ENCODE measurements at places on chromosomes 11 and 22. TPM values are rescaled to one million over a fixed set of nuclear protein-coding genes. Genes with fewer than 3 reads are reported as not detected.

DSCAML1 gene
- total RNA-seq: not detected

- no peak for DNase-seq
These were observed 24.9 kb upstream of the EMSY start for GRCh38 chr11:76419896-76420295.

DNA sequence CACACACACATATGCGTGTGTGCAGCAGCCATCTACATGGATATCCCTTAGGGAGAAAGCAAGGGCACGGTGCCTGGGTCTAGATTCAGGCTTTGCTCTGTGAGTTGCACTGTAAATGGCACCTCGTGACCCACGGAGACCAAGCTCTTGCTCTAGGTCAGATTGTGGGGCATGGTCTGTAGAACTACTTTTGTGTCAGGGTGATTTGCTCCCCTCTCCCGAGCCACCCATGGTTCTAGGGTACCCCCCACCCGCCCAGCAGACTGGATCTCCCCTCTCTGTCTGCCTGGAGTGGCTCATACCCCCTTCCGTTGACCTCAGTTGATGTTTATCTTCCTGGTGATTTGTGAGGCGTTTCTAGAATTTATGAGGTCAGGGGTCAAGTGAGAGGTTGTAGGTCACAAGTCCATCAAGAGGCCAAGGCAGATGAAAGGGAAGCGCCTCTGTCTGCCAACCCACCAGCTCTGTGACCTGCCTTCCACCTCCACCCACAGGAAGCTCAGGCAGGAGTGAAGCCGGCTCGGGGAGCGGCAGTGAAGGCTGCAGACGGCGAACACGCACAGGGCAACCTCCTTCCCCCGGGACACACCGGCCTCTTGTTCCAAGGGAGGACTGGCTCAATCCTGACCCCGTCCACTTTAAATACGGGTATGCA is 76.2 kb upstream of the TTLL12 start:
- DNase-seq: no peak

DNA sequence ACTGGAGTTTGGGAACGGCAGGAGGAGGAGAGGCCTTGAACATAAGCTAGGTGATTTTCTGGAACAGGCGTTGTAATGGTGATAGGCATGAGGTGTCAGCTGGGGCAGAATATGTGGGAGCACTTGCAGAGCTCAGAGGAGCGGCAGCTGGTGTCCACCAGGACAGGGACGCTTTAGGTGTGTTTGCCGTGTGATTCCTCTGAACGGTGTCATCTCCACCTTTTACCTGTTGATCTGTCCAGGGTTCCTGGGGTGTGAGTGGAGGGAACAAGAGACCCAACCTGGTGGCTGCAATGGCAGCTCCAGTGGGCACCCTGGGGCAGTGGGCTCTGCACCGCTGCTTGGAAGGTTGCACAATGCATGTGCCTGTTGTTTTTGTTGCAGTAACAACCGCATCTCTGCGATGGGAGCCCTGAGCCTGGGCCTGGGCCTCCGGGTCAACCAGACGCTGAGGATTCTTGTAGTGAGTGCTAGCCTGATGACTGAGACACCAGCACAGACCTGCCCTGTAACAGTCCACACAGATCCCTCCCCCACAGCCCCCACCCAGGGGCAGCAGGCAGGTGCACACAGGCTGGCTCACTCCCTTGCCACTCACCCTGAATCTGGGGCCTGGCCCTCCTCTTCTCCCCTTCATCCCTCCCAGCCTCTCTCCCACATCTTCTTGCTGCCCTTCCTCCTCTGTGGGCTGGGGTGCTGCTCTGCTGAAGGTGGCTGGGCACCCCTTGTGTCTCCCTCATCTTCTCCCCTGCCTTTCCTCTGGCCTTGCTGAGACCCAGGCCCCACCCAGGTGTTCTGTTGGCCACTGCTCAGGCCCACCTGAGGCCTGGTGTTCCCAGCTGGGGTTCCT is 9.2 kb downstream of the LRRC74B start:
- no peak for DNase-seq

DNA sequence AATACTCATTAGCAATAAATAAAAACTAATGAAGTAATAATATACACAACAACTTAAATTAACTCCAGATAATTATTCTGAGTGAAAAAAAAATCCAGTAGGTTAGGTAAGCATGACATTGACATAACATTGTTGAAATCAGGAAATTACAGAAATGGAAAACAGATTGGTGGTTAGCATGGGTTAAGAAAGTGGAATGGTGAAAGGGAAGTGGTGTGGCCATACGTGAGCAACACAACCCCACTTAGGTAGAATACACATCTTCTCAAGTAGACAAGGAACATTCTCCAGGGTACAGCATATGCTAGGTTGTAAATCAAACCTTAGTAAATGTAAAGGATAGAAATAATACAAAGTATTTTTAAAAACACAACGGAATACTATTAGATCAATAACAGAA is 30.2 kb upstream of the CLTCL1 start:
- no peak for DNase-seq

DNA sequence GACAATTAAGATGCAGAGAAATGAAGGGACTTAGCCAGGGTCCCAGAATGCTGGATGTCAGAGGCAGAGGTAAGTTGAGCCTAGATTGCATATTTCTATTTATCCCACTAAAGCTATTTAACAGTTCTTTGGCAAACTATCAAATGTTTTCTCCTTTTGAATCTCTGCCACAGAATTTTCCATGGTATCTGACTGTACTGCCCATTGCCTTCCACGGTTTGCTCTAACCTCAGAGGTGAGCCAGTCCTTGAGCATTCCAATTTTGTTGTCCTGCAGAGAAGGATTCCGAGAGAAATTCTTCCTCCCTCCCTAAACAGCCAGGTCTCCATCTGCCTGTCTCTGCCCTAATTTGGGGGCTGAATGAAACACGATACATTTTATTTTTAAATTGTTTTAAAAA is 368.3 kb upstream of the SYN3 start:
- no peak for DNase-seq

DNA sequence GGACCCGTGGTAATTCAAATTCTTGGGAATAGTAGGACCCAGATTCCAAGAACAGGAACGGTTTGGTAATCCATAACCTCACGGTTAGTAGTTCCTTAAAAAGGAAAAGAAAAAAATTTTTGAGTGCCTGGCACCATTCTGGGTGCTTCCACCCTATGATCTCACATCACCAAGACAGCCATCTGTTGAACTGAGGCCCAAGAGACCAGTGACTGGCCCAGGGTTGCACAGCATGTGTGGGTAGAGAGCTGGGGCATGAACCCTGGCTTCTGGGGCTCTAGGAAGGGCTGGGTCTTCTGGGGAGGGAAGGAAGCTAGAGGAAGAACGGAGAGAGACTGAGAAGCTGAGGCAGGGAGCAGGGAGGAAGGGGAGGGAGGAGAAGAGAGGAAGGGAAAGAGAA is 4.7 kb upstream of the SPI1 start:
- DNase-seq: no peak

GRCh38 chr11:61973476-61974162 is 6.2 kb upstream of the FTH1 start:
- DNase-seq: no peak

MPZL3 gene
- 4.7 TPM for total RNA-seq

OR51B5 gene
- not detected for total RNA-seq

OR2AG2 gene
- 0.15 TPM for total RNA-seq

IFITM10 gene
- not detected for total RNA-seq

DNA sequence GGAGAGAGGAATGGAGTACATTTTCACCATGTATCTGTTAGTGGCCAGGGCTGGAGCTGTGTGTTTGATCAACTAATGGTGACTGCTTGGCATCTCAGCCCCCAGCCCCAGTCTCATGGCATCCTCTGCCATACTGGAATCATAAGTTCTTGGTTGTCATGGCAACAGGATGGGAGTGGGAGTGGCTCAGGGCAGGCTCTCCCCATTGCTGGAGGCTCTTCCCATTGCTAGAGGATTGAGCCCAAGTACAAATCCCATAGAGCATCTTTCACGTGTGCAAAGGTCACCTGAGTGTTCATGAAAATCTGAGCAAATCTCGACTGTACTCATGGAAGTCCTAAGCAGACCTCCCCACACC is 14.9 kb downstream of the DNAJB13 start:
- DNase-seq: no peak

GAL3ST3 gene
- total RNA-seq: 0.23 TPM

DNA sequence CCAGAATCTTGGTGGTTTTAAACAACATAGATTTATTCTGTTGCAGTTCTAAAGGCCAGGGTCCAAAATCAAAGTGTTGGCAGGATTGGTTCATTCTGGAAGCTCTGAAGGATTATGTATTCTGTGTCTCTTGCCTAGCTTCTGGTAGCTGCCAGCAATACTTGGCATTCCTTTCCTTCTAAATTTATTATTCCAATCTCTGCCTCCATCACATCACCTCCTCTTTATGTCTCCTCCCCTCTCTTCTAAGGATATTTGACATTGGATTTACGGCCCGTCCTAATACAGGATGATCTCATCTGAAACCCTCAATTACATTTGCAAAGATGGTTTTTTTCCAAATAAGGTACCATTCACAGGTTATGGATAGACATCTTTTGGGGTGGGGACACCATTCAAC is 186.5 kb downstream of the SBF2 start:
- no peak for DNase-seq
